ENCODE measurements at places on chromosomes 16 and 17.

- no peak for DNase-seq
These were observed 86.5 kb downstream of the ABCA8 start for GRCh38 chr17:68868708-68869107.

GRCh38 chr16:85557083-85557970, 55.8 kb upstream of the GSE1 start:
- peak; percentile 47 for DNase-seq

DNA sequence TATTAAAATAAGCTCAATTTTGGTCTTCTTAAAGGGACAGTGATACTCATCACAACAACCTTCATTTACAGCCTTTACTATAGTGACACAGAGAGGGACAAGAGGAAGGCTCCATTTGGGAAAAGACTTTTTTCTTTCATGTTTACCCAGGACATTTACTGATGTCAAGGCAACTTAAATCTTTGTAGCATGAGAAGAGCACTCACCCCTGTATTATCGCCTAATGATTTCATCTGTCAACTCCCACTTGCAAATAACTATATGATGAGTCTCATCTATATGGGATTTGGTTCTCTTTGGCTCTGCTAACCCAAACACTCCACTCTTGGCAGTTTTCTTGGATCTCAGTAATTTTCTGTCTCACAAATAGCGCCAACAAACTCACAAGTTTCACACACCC, 24.1 kb downstream of the BLMH start:
- no peak for DNase-seq

DNA sequence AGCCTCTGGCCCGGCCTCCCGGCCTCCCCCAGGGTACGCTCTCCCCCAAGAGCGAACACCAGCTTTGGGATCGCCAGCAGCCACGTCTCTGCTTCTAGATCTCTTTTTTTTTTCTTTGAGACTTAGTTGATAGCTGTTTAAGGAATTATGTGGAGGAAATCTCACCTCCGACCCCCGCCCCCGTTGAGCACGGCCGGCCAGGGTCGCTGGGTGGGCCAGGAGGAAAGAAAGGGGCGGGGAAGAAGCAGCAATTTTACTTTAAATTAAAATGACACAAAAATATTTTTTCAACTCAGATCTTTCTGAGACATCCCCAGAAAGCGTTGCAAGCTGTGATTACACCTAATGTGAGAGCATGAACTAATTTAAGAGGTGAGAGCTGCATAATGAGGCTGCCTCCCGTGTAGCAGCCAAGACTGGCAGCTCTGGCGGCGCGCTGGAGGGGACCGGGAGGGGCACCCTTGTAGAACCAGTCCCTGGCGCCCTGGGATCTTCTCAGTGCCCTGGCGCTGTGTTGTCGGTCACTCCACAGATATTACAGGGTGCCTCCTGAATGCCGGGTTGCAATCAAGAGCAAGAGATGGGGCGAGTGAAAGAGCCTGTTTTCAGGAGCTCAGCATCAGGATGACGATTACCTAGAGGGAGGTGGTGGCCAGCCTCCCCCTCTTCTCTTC, 1.9 kb upstream of the CBLN1 start:
- no peak for DNase-seq

- DNase-seq: peak; percentile 80
These were observed 12.1 kb downstream of the HSD3B7 start for GRCh38 chr16:30996985-30997724.

DNA sequence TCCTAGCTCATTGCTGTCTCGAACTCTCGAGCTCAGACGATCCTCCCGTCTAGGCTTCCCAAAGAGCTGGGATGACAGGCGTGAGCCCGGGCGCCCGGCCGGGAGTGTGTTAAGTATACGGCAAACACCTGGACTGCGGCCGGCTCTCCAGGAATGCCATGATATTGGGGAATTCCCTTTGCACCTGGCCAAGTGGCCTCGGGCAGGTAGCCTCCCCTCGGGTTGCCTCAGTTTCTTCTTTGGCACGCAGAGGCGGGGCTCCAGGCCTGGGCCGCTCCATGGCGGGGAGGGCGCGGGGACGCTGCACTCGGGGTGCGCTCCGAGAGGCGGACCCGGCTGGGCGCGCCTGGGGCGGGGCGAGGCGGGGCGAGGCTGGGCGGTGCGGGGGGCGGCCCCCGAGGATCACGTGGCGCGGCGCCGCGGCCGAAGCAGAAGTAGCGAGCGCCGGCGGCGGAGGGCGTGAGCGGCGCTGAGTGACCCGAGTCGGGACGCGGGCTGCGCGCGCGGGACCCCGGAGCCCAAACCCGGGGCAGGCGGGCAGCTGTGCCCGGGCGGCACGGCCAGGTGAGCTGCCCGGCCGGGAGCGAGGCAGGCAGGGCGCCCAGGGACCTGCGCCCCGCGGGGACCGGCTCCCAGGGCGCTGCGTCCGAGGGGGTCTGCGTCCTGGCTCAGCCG, at the start of gene PLCG2:
Gene PLCG2 (plus strand): TSS at position 431 of the 675 bp plus-strand sequence. CDS start 6,699 bp downstream, outside the sequence.
- peak; percentile 74 for DNase-seq

- DNase-seq: no peak
These were observed 137.1 kb upstream of the AXIN2 start for GRCh38 chr17:65698381-65699061.

DNA sequence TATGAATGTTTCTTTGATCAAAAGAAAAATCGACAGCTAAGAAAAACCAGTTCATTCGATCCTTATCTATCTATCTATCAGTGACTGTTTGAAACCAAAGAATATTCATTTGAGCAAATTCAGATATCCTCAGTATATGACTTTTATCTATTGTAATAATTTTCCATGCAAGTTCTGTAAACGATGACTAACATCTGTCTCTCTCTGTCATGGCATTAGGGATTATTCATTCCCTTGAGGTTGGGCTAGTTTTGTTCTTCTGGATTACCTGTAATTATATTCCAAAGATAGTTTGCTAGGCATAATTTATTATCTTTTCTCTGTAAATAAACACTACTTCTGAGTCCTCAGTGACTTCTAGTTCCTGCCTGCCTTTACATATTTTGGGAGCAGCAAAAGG, 497.7 kb upstream of the CDH11 start:
- no peak for DNase-seq

DNA sequence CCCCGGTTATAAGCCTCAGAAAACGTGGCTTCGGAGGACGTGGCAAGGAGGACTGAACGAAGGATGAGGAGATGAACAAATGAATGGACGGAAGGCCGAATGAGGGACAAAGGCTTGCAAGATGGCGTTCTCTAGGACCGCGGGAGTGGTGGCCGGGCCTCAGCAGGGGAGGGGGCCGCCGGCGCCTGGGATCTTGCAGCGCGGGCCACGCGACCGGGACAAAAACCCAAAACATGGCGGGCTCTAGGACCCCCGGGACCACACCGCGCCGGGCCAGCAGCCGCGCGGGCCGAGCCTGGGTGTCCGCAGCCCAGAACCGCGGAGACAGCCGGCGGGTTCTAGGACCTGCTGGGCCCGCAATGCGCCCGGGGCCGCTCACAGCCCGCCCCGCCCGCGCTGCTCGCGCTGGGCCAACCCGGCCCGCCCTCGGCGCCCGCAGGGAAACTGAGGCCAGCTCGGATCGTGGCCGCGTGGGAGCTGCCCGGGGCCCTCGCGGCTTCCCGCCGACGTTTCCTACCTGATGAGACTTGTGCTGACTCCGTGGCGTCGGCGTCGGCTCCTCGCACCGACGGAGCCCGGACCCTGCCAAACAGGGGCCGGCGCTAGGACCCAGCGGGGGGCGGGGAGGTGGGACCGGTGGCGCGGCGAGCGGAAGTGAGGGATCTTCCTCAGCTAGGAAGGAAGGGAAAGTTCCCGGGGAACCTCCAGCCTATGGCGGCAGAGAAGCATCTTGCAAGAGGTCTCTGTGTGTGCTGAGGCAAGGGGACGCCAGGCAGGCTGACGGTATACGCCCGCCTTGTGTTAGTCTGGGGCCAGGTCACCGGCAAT, 684 bp downstream of the ZNF668 start:
- peak; percentile 77 for DNase-seq

Measured in CD4-positive, alpha-beta T cell treated with Interferon gamma for 1 hour (primary cell).